Activated CD8-positive, alpha-beta T cell treated with anti-CD3 and anti-CD28 coated beads, Interleukin-2, amount 10 ng/mL, durations not matched to agents 7 days and 5 days (primary cell): ENCODE measurements at places on chromosomes 3 and 15. TPM values are rescaled to one million over a fixed set of nuclear protein-coding genes. Genes with fewer than 3 reads are reported as not detected.

ZPLD1 gene
- not detected for total RNA-seq

ALDH1A2 gene
- not detected for total RNA-seq

CFAP91 gene
- not detected for total RNA-seq

GUCA1C gene
- not detected for total RNA-seq

SLC24A5 gene
- not detected for total RNA-seq

- H3K27me3 ChIP-seq = no peaks in the 10 kb centered on the region
- H3K36me3 ChIP-seq = no peaks in the 10 kb centered on the region
- no peak overlapping the region for H3K4me3 ChIP-seq
- no peaks in the 10 kb centered on the region for H3K4me1 ChIP-seq
- H3K27ac ChIP-seq = no peak overlapping the region
- no peak for DNase-seq
These were observed 480.9 kb downstream of the ZIC1 start for GRCh38 chr3:147890114-147890513.

DNA sequence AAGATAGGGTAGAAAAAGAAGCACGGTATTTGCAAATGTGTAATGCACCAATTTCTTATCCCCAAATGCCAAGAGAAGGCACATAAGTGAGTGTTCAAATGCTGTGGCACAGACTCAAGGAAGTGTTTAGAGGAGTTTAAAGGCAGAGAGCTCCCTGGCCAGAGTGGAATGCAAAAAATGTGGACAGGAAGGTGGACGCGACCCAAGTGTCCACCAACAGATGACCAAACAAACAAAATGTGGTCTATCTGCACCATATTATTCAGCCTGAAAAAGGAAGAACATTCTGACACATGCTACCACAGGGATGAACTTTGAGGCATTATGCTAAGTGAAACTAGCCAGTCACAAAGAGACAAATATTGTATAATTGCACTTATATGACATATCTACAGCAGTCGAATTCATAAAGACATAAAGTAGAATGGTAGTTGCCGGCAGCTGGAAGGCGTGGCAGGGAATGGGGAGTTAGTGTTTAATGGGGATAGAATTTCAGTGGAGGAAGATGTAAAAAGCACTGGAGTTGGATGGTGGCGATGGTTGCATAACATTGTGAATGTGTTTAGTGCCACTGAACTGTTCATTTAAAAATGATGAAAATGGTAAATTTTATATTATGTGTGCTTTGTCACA, 126.6 kb downstream of the SRGAP3 start:
- no peak for DNase-seq
- peaks cover 7% of the 10 kb centered on the region for H3K4me1 ChIP-seq
- H3K36me3 ChIP-seq = no peaks in the 10 kb centered on the region
- H3K27ac ChIP-seq = no peak overlapping the region
- no peaks in the 10 kb centered on the region for H3K27me3 ChIP-seq

DNA sequence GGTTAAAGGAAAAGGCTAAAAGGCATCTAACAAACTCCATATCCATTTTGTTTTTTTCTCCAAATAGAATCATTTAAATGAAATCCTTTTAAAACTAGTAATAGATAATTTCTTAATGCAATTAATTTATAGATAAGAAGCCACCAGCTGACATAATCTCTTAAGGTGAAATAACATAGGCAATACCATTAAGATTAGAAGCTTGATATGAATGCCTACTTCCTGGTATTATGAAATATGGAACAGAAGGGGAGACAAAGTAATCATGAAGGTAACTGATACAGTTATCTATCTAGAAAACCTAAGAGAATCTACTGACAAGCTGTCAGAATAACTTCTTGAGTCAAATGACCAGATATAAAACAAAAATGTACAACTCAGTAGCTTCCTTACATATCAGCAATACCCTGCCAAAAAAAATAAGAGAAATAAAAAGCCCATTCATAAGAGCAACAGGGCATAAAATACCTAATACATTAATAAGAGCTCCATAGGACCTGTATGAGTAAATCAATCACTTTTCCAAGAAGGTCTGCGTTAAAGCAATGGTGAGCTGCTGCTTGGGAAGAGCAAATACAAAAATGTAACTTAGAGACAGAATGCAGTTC, 10.7 kb downstream of the EHD4 start:
- no peaks in the 10 kb centered on the region for H3K27me3 ChIP-seq
- no peak for DNase-seq
- peaks cover 17% of the 10 kb centered on the region for H3K4me1 ChIP-seq
- no peak overlapping the region for H3K4me3 ChIP-seq
- H3K27ac ChIP-seq = no peak overlapping the region

DNA sequence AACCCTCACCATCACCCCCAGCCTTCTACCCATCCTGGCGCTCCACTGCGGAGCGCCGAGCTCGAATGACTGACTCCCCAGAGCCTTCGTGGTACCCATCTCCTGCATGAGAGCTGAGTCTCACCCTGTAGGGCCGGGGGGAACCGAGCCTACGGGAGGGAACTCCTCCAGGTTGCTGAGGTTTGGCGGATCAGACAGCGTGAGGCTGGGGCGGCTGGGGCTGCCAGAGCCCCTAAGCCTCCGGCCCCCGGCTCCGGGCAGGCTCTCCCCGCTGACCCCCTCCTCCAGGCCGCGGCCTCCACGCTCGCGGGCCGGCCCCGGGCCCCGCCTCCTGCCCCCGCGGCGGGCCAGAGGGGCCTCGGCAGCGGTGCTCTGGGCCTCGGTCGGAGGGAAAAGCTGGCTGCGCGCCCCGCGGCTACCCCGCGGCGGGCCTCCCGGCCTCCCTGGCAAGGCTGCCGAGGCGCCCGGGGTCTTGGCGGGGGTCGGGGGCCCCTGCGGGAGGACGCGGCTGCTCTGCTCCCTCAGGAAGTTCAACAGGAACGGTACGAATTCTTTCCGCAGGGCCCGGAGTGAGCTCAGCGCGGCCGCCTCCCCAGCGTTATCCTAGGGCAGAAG, 643 bp downstream of the CDAN1 start:
- DNase-seq = no peak
- peaks cover 19% of the 10 kb centered on the region for H3K4me1 ChIP-seq
- no peaks in the 10 kb centered on the region for H3K27me3 ChIP-seq
- H3K36me3 ChIP-seq = peaks cover 33% of the 10 kb centered on the region

GRCh38 chr3:152827313-152827712, 7.6 kb upstream of the P2RY1 start:
- H3K4me3 ChIP-seq = no peak overlapping the region
- H3K4me1 ChIP-seq = no peaks in the 10 kb centered on the region
- no peak for DNase-seq
- no peaks in the 10 kb centered on the region for H3K36me3 ChIP-seq
- H3K27me3 ChIP-seq = peaks cover 6% of the 10 kb centered on the region

- H3K4me3 ChIP-seq = no peak overlapping the region
- DNase-seq = no peak
- H3K36me3 ChIP-seq = no peaks in the 10 kb centered on the region
- H3K27ac ChIP-seq = no peak overlapping the region
- peaks cover 6% of the 10 kb centered on the region for H3K4me1 ChIP-seq
These were observed 79.3 kb upstream of the ALDH1L1 start for GRCh38 chr3:126259411-126260391.

DNA sequence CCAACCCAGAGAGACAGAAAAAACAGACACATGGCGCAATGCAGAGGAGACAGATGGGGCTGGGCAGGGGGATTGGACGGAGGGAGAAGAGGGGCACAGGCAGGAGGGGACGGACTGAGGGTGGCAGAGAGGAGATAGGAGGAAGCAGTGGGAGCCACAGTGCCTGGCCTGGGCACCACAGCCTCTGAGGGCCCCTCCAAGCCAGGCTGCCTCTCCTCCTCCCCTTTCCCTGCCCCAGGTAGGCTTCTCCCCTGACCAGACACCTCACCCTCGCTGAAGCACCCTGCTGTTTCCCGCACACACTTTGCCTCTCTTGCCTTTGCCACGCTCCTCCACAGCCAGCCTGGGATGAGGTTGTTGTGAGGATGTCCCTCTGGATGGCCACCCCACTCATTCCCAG, 84.0 kb upstream of the PRR20G start:
- no peaks in the 10 kb centered on the region for H3K4me1 ChIP-seq
- no peaks in the 10 kb centered on the region for H3K36me3 ChIP-seq
- H3K4me3 ChIP-seq = no peak overlapping the region
- H3K27ac ChIP-seq = no peak overlapping the region
- H3K27me3 ChIP-seq = no peaks in the 10 kb centered on the region

GRCh38 chr3:98058244-98058960, 23.3 kb upstream of the GABRR3 start:
- no peak overlapping the region for H3K4me3 ChIP-seq
- peaks cover 22% of the 10 kb centered on the region for H3K27me3 ChIP-seq
- H3K27ac ChIP-seq = no peak overlapping the region
- H3K4me1 ChIP-seq = no peaks in the 10 kb centered on the region

- no peak overlapping the region for H3K4me3 ChIP-seq
- no peaks in the 10 kb centered on the region for H3K36me3 ChIP-seq
- no peaks in the 10 kb centered on the region for H3K27me3 ChIP-seq
- H3K27ac ChIP-seq = no peak overlapping the region
- no peak for DNase-seq
These were observed 305.6 kb downstream of the LSAMP start for GRCh38 chr3:116139641-116140040.

DNA sequence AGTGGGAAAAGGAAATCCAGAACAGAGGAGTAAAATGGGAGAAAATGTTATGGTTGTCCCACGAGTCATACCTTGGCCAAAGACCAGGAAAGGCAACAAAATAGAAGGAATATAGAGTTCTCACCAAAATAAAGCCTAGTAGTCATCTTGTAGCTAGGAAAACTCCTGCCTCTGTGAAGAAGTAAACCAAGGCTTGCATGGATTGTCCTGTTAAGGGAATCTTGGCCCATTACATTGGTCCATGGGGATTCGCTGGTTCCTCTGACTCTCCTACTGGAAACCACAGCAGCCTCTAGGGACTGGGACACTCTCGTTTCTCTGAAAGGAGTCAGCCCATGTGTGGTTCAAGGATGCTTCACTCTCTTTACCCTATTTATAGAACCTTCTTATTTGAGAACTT, 62.9 kb upstream of the FNDC3B start:
- H3K27me3 ChIP-seq = peaks cover 6% of the 10 kb centered on the region
- no peak for DNase-seq
- peaks cover 13% of the 10 kb centered on the region for H3K4me1 ChIP-seq
- no peak overlapping the region for H3K27ac ChIP-seq

GRCh38 chr3:190169243-190169642, 48.5 kb upstream of the P3H2 start:
- no peak for DNase-seq
- no peaks in the 10 kb centered on the region for H3K36me3 ChIP-seq
- peaks cover 10% of the 10 kb centered on the region for H3K4me1 ChIP-seq
- peak overlapping the region; percentile 70 for H3K27ac ChIP-seq
- H3K4me3 ChIP-seq = peak overlapping the region; percentile 67

DNA sequence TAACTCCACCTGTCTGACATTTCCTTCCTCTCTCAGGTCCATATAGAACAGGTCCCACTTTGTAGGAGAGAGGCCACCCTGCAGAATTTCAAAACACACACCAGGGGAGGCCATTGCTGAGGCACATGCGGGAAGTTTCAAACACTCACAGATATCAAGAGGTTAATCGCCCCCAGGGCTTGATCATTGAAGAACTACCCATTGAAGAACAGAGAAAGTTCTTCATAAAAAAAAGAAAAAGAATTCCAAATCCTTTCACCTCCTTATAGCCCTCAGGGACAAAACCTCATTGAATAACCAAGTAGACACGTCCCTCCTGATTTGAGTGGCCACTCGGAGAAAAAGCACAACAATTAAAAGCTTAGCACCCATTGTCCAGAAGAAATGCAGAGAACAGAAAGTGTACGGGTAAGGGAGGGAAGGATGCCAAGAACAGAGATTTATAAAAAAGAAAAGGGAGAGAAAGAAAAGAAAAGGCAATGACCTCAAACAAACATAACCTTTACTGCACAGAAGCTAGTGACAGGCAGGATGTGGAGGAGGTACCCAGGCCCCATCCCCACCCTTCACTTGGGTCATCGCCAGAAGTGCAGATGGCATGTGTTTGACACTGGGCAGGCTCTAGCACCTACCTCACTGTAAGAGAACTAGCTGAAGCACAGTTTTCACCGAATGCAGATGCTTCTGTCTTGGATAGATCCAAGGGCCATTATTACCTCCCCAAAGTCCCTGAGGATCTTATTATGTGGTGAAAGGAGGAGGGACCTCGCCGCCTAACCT, 112.3 kb upstream of the HES1 start:
- no peak for DNase-seq
- no peaks in the 10 kb centered on the region for H3K36me3 ChIP-seq
- no peak overlapping the region for H3K4me3 ChIP-seq

DNA sequence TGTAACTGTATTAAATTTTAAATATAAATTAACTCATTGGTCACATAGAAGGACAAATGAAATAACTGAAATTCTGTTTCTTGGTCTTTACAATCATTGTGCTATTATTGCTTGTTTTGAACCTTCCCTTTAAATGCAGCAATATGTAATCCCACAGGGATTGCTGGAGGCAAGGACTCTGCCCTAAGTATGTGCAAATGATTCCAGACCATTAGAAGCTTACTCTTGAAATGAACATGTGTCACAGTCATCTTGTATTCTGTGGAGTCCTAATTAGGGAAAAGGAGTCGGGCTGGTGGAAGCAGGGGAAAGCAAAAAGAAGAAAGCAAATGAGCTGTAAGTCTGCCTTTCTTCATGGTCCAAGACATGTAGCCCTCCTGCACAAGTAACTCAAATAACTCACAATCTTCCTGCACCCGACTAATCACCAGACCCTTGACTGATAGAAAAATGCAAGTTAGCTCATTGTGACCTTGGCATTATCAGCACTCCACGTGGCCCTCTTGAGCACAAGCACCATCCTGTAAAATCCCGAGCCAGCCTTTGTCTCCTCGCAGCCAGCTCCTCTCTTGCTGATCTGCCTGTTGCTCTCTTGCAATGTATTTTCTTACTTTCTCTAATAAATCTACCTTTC, 2.3 kb upstream of the TMPRSS7 start:
- DNase-seq = no peak
- no peak overlapping the region for H3K27ac ChIP-seq
- H3K4me1 ChIP-seq = no peaks in the 10 kb centered on the region
- no peaks in the 10 kb centered on the region for H3K36me3 ChIP-seq
- no peak overlapping the region for H3K4me3 ChIP-seq

GRCh38 chr3:195285372-195285771, 14.4 kb upstream of the XXYLT1 start:
- H3K27ac ChIP-seq = no peak overlapping the region
- DNase-seq = no peak
- peaks cover 45% of the 10 kb centered on the region for H3K36me3 ChIP-seq
- no peaks in the 10 kb centered on the region for H3K4me1 ChIP-seq
- no peaks in the 10 kb centered on the region for H3K27me3 ChIP-seq

DNA sequence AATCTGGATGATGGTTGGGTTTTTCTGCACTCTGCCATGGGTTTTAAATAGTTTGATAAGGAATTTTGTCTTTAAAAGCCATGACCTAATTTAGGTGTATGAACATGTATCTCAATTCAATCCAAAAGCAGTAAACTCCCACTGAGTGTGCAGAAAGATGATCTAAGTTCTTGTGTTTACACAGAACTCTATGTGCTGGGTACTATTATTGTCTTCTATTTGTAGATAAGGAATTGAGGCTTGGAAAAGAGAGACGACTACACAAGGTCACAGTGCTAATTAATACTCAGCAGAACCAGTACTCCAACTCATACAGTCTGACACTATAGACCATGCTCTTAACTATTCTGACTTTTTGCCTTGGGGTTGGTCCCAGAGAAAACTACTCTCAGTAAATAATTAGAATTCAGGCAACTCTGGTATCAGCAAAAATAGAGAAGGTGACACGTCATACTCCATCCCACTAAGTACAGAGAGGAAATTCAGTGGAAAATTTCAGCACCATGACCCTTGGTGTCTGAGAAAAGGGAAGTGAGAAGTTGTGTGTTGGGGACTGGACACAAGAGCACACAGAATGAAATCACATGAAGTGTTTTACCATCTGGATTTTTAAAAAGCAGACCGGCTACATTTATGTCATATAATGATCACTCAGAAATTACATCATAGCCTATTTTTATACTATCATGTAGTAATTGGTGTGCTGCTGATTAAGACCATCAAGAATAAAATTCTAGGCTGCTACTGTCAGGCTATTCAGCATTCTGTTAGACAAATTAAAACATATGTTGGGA, 18.3 kb upstream of the MYH15 start:
- H3K27me3 ChIP-seq = peaks cover 28% of the 10 kb centered on the region
- no peaks in the 10 kb centered on the region for H3K36me3 ChIP-seq
- H3K4me1 ChIP-seq = no peaks in the 10 kb centered on the region
